ENCODE measurements at places on chromosomes 4 and X. TPM values are rescaled to one million over a fixed set of nuclear protein-coding genes. Genes with fewer than 3 reads are reported as not detected.
A peak's percentile ranks its signal among the peaks of the same experiment; 100 is the strongest.

- DNase-seq: no peak
Measured at GRCh38 chr4:136651278-136651667, 881.0 kb downstream of the PCDH18 start.

- peak; percentile 58 for DNase-seq
Measured at GRCh38 chr4:183445097-183445428, 627 bp downstream of the CDKN2AIP start.

DNA sequence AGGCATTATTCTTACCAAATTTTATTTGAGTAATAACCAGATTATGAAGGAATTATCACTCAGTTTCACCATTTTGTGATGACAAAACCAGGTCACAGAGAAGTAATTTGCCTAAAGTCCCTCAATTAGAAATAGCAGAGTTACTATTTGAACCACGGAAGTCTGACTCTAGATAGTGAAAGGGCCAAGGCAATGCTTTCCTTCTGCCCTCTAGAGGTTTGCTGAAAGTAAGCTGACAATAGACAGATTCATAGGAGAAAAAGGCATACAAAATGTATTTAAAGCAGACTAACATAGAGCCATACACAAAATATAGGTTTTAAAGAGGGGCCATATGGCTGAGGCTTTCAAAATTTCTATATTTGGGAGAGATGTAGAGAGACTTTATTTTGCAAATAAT lies 43.1 kb downstream of the CXXC4 start:
- no peak for DNase-seq

DNA sequence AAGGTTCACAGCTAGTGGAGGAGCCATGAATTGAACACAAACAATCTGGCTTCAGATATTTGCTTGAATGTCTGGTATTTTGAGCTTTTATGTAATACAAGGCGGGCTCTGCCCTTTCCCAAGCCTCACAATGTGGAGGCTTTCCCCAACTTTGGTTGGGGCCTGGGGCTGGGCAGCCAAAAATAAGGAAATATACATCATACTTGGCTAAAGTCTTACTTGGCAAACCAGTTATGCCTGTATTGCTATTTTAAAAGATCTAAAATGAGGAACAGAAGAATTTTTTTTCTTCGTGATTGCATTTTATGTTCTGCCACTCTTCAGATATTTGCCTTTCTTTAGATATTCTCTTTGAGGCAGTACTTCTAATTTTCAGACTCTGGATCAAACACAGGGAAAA lies 26.1 kb downstream of the ARFIP1 start:
- no peak for DNase-seq

- no peak for DNase-seq
Measured at GRCh38 chr4:108378164-108378563, 209.4 kb upstream of the LEF1 start.

GRCh38 chrX:119817130-119817690 lies 25.8 kb upstream of the RPL39 start:
- DNase-seq: no peak

DNA sequence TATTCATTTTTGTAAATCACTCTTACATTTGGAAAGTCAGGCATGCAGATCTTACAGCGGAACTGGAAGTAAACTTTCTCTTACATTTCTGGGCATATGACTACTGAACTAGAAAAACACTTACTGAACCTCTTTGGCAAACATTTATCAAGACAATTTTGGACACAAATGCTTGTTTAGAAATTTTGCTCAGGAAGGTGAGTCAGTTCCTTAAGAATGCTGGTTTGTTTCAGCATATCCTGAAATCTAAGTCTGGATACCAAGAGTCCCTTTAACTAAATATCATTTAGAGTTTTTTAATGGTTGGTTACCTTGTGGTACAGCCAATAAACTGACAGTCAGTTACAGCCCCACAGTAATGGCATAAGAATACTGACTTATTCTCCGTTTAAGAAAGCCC lies 15.0 kb downstream of the SHISA3 start:
- DNase-seq: no peak

TGIF2LX gene
- total RNA-seq: not detected
